Suprapubic skin (tissue), 4 donors: ENCODE measurements at places on chromosomes 12 and 14.
A peak's percentile ranks its signal among the peaks of the same experiment; 100 is the strongest.

DNA sequence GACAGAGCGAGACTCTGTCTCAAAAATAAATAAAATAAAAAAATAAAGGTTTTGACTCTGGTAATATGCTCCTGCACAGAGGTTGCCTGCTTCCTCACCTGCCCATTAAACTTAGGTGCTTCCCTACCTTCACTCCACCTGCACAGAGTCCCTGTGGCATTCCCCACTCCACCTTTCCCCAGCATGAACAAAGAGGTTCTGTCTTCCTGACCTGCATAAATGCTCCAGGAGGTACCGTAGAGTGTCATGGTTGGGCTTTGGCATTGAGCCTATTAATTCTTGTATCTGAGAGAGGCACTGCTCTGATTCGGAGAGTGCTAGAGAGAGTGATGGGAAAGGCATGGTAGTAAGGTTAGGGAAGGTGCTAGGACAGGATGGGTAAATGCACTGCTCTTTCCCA, 6.3 kb downstream of the ARHGAP9 start:
- no peak for DNase-seq

DNA sequence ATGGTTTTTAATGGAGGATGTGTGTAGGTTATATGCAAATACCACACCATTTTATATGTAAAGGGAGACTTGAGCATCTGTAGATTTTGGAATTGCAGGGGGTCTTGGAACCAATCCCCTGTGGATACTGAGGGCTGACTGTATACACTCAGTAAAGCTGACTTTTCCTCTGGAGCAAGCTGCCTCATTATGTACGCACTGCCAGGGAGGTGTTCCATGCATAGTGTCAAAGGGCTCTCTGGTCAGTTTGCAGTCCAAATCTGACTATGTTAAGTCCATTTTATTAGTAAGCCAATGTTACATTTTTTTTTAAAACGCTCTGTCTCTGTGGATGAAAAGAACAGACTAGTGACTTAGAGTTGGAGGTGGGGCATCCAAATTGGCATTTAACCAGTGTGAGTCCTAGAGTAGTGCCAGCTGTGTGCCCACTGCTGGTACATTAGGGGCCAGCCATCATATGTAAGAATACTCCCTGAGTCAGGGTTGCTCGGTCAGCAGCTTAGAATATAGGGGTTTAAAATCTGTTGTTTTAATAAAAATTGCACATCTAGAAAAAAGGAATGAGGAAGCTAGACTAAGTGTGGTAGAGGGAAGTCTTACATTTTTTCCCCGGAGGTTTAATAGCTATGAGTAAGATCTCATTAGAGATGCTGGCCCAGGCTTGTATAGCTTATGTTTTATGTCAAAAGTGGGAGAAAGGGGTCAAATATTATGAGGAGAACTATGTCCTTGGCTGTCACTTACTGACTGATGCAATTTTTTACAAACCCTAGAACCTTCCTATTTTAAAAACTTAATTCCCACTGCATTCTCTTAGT, 87.0 kb downstream of the TESC start:
- DNase-seq: no peak

DNA sequence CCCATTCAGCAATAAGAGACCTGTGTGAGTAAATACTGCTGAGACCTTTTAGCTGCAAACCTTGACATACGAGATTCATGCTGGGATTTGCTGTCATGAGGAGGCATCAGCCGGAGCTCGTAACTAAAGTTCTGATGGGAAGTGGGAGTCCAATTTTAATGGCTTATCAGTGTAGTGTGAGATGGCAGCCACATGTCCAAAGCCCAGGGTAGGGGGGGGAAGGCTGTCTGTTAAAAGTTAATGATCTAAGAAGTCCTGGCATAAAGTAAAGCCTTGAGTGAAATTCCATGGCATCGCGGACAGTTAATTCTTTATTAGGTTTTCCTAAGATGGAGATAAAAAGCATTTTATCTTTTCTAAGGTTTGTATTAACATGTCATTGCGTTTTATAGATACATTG, 240.0 kb downstream of the AACS start:
- no peak for DNase-seq

GRCh38 chr12:3040663-3041544, 36.3 kb upstream of the TSPAN9 start:
- DNase-seq: no peak

DNA sequence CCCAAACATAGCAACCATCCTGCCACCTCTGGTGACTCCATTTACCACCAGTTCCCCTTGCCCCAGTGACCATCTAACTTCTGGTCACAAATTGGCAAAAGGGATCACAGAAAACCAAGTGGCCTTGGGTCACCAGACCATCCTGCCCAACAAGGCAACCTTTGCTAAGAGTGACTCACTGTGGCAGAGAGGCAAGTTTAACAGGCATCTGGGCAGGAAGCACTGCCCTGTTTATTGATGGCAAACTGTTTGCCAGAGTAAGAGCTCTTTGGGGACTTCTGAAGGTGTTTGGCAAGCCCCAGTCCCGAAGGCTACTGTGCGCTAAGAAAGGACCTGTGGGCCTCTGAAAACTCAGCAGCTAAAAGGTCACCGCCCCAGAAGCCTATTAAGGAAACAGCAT, 28.2 kb upstream of the TMEM233 start:
- no peak for DNase-seq

DNA sequence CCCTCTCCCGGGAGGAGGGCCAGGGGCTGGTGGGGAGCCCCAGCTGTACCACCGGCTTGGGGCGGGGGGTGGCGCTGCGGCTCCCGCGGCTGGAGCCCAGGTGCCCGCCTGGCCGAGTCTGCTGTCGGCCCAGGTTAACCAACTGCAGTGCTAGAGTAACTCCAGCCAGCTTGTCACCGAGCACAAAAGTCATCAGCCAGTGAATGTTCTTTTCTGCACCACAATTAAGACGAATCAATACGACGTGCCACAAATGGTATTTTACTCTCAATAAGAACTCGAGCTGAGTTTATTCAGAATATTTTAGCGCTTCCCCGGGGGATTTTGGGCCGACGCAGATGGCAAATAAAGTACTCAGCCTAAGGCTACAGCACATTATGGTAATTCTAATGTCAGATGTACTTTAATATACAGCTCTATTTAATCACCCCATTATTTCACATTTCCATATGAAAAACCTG, 83.2 kb downstream of the BCL11B start:
- no peak for DNase-seq

GRCh38 chr12:106632797-106633450, 50.1 kb downstream of the RFX4 start:
- DNase-seq: no peak

- no peak for DNase-seq
Measured at GRCh38 chr12:121166356-121166755, 33.7 kb downstream of the P2RX7 start.

- DNase-seq: no peak
Measured at GRCh38 chr12:22994316-22994675, 369.3 kb downstream of the ETNK1 start.

DNA sequence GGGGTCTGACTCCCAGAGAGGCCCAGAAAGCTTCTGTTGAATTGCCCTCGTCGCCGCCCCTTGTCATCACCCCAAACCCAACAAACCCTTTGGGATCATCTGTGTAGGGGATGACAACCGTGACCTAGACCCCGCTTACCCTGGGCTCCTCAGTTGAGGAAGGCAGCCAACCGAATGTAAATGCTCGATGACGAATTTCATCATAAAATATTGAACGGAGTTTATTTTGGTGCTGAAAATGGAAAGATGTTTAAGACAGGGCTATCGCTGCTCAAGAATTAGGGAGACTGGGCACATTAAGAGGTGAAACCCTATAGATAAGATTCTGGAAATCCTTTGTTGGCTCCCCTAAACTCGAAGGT, 512 bp downstream of the ACTR10 start:
- DNase-seq: no peak

- no peak for DNase-seq
Measured at GRCh38 chr12:107990325-107990724, 138.8 kb upstream of the WSCD2 start.

GRCh38 chr12:91926848-91927247, 218.8 kb downstream of the BTG1 start:
- no peak for DNase-seq

- DNase-seq: no peak
Measured at GRCh38 chr12:4444031-4444430, 1.6 kb downstream of the FGF6 start.

DNA sequence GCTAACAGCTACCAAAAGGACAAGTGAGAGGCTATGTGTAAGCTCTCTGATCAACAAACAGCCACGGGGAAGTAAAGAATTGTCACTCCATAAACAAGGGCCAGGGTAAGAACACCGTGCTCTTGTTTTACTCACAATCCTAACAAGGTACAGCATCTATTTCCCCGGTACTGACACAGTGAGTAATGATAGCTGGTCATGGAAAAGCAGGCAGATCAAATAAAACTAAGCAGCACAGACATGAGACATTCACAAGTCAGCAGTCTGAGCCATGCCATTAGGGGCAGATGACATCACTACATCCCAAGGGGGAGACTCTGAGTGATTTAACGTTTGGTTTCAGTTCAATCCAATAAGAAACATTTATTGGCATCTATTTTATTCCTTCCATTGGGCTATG, 54.4 kb downstream of the ARL6IP4 start:
- no peak for DNase-seq

- DNase-seq: no peak
Measured at GRCh38 chr12:93094988-93095737, 166.1 kb upstream of the EEA1 start.

DNA sequence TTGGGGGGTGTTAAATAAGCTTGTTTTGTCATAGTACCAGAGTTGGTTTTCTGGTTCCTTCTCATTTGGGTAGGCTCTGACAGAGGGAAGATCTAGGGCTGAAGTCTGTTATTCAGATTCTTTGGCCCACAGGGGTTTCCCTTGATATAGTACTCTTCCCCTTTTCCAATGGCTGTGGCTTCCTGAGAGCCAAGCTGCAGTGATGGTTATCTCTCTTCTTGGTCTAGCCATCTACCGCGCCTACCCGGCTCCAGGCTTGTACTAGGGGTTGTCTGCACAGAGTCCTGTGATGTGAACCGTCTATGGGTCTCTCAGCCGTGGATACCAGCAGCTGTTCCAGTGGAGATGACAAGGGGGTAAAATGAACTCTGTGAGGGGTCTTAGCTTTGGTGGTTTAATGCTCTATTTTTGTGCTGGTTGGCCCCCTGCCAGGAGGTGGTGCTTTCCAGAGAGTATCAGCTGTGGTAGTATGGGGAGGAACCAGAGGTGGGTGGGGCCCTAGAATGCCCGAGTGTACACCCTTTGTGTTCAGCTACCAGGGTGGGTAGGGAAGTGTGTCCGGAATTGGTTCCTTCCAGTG, 209.7 kb downstream of the GPHN start:
- no peak for DNase-seq

DNA sequence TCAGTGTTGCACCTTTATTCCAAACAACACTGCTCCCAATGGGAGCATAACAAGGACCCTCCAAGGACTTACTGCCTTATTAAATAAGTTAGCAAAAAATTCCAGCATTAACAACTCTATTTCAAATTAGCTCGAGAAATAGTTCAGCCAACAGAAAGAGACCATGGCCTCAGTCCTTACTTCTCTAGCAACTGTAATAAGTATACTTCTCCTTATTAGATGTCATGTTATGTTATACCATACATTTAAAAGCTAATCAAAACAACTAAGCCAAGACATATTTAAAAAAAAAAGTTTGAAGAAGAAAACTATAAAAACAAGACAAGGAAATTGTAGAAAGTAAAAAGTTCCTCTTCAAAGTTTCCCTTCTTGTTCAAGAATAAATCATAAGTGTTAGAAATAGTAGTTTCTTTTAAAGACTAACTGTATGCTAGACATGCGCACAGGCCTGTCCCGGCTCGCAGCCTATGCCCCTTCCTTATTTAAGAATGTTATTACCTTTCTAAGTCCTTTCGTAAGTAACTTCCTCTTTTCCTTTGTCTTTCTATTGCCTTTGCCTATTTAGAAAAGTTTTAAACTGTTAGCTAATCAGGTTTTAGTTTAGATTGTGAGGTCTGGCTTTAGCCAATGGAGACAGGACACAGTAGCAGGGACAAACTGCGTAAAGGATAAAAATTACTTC, 68.6 kb downstream of the RESF1 start:
- DNase-seq: peak; percentile 60

DNA sequence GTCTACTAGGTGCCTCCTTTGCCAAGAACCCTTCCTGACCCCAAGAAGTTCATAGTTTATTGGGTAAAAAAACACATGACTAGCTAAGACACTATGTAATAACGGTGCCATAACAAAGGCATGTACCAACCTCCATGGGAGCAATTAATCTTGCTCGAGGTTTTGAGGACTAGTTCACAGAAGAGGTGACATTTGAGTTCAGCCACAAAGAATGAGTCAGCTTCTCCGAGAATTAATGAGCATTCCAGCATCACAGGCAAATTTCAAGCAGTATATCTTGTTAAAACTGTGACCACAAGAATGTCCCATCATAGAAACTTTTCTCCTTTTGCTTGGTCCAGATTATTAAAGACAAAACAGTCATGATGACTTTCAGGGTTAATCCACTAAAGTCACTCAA, 113.0 kb upstream of the RAP1B start:
- DNase-seq: no peak

- no peak for DNase-seq
Measured at GRCh38 chr12:129886541-129886940, 17.3 kb downstream of the TMEM132D start.

DNA sequence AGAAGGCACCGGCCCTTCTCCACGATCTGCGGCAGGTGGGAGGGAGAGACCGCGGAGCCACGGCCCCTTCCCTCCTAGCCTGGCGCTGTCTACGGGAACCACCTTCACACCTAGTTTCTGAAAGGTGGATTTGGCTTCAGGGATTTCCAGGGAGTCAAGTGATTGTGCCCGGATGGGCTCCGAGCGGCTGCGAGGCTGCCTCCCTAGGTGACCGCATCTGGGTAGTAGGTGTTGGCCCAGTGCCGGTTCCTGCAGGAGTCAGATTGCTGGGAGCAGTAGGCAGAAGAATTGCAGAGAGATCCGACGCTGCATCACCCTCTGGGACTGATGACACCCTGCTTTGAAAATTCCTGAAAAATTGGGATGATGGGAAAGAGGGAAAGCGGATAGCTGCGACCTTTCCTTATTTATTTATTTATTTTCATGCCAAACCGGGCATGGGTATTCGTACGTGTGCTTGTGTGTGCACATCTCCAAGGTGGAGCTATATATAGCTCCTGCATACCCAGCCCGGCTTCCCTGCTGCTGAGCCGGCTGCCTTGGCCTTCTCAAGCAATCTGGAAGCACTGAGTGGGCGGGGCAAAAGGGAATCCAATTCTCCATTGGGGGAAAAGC, 1.1 kb downstream of the CNTN1 start:
- DNase-seq: peak; percentile 66

DNA sequence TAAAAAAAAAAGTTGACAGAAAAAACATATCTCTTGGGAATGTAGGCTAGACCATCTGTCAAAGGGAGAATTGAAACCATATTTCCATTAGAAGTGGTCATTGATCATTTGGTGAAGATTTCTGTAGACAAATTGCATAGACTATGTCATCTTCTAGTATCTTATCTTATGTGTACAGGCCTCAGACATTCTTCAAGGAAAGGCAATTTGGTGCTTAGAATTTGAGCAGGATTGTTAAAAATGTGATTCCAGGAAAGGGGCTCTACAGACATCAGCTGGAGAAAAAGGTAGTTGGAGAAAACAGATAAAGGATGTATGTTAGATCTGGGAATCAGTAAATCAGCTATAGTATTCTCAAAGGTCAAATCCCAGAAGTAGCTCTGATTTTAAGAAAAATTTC, 627.1 kb downstream of the TMTC2 start:
- no peak for DNase-seq
